LNCaP clone FGC (cell line): ENCODE measurements at places on chromosomes 2 and 18.

- no peak for DNase-seq
These were observed 74.4 kb upstream of the ASB18 start for GRCh38 chr2:236338495-236339184.

GRCh38 chr2:10014418-10015190 is 28.7 kb upstream of the KLF11 start:
- no peak for DNase-seq

DNA sequence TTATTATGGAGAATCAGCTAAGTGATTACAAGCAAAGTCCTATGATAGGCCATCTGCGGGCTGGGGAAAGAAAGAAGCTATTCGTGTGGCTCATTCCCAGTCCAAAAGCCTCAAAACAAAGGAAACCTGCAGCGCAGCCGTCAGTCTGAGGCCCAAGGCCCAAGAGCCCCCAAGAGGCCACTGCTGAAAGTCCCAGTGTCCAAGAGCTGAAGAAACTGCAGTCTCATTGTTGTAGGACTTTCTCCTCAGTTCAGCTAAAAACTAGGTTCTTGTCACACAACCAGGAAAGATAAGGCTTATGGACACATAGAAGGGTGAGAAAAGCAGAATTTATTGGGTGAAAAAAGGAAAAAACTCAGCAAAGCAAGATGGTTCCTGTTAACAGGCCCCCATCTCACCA is 143.2 kb downstream of the RHBDD1 start:
- no peak for DNase-seq

GRCh38 chr2:117745537-117745936 is 69.0 kb upstream of the DDX18 start:
- DNase-seq = no peak

DNA sequence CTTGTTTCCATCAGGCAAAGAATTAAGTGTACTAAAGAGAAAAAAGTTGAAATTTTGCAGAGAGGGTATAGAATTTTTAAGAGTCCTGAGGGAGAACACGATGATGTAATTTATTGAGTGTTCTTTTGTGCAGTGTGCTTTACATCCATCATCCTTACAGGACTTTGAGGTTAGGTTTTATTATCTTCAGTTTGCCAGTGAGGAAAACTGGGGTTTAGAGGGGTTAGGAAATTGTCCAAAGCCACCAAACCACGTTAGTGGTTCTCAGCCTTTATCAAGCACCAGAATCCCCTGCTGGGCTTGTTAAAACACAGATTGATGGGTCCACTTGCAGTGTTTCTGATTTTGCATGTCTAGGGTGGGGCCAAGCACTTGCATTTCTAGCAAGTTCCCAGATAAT is 277.5 kb downstream of the KCNS3 start:
- DNase-seq = no peak
